ENCODE measurements at places on chromosomes 4 and X.

GRCh38 chrX:138191998-138192397 is 519.5 kb downstream of the FGF13 start:
- DNase-seq: no peak

DNA sequence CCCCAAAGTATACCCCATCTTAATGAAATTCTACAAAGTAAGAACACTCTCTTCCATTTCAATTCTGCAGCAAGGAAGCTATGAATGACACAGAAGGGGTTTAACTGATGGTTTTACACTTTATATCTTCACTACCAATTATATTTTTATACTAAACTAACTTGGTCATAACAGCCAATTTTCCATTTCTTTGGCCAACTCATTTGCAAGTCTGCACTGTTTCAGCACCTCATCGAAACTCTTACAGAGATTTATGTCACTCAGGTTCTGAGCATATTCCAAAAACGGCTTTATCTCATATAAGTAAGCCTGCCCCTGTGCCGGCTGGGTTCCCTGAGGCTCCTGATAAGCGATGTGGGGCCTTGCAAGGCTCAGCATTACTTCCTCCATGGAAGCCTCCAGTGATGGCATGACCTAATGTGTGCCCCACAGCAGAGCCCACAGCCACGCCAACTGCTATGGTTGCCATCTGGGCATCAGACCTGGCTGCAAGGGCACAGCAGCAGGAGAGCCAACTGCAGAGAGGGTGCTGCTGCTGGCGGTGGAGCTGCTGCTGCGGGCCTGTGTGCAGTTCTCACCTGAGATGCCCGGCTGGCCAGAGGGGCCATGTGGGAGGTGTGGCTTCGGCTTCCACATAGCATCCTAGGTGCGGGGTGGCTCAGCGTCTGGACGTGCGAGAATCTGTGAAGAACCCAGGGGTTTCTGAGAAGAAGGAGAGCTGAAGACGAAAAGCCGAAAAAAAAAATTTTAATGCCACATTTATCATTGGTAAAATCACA is 13.4 kb upstream of the IBSP start:
- DNase-seq: no peak

DNA sequence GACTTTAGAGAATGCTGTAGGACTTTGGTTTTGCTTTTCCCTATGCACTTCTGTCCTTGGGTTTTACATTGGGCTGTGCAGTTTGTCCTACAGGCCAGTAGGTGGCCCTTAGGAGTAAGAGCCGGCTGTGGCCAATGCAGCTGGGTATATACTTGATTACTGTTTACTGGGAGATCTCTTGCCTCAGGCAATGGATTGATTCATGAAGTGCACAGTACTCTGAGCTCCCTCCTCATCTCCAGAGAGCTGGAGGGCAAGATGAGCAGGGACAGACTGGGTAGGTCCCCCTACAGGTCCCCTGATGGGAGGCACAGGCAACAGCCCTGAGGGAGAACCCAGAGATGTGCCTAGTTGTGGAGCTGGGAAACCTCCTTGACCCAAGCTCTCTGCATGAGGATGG is 103.8 kb upstream of the QRFPR start:
- no peak for DNase-seq

GRCh38 chr4:24322511-24322910 is 261.8 kb downstream of the DHX15 start:
- no peak for DNase-seq

Measured in activated CD8-positive, alpha-beta memory T cell treated with anti-CD3 and anti-CD28 coated beads, Interleukin-2, amount 50 U/mL, for 48 hours (primary cell).